ENCODE measurements at places on chromosomes 7 and 10.

DNA sequence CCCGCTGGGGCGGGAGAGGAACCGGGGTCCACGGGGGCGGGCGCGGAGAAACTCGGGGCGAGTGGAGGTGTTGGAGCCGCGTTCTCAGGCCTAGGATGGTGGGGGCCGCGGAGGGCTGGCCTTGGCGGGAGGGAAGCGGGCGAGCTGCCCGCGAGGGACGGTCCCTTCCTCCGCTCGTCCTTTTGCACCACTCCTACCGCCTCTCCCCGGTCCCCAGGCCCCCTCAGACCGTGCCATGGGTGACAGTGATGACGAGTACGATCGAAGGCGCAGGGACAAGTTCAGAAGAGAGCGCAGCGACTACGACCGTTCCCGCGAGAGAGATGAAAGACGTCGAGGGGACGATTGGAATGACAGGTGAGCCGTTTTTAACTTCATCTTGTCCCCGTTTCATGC lies 451 bp downstream of the SRRT start:
- no peak for DNase-seq

DNA sequence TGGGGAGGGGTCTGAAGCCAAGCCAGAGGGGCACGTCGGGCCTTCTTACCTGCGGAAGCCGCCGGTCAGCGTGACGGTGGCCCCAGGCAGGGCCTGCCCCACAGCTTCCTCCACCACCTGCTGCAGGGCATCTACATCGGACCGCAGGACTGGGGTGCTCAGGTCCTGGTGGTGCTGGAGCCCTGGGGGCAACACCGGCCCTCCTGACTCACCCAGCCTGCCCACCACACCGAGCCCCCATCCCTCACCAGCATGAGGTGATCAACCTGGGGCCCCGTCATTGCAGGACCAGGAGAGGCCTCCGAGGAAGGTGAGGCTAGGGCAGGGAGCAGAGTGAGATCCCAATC lies 8.0 kb downstream of the POLM start:
- DNase-seq: no peak

DNA sequence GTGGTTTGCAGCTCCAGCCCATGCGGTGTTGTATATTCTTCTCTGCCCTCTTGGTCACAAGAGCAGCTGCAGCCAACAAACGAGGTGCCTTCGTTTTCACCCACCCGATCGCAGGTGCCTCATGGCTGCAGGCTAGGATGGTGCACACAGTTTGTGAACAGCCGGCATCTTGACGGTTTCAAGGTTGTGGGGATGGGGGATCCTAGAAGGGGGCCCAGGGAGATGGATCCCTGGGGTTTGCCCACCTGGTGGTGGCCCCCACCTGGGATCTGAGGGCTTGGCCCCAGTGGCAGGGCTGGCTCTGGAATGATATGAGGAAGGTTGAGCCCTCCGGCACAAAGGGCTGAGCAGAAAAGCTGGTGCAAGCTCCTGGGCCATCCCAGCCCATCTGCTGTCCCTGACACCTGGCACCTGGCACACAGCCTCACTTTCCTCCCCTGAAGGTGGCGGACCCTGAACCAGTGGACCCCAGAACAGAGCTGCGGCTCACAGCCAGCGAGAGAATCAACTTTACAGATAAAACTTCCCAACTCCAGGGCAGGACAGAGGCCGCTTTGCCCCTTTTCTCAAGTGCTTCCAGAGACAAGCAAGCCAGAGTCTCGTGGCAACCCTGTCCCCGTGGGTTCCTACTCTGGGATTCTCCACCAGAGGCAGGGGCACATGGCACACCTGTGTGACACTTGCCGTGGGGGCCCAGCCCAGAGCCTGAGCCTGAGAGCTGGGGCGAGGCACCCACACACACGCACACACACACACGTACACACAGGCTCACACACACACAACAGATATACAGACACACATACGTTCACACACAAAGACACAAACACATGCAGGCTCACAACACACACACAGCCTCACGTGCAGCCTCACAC lies 177.3 kb upstream of the PPP2R2D start:
- DNase-seq: no peak

GRCh38 chr10:59387951-59388670 lies 25.8 kb upstream of the FAM13C start:
- DNase-seq: peak; percentile 93

GRCh38 chr7:7808156-7808555 lies 89.7 kb upstream of the RPA3 start:
- peak; percentile 81 for DNase-seq

DNA sequence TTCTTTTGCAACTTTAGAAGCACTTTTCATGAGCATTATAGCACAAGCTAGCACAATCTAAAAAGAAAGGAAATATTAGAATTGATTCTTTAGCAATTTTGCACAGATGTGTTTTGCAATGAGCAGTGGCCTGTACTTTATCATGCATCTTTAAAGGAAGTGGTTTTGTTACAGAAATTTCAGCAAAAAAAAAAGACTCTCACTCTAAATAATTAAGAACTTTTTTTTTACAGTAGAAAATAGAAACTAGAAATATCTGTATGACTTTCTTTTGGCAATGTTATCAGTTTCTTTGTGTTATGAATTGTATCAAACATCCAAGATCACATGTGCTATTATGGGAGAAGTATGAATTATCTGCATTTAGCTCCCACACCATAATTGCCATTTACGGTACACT lies 195.7 kb upstream of the KLF6 start:
- DNase-seq: no peak

DNA sequence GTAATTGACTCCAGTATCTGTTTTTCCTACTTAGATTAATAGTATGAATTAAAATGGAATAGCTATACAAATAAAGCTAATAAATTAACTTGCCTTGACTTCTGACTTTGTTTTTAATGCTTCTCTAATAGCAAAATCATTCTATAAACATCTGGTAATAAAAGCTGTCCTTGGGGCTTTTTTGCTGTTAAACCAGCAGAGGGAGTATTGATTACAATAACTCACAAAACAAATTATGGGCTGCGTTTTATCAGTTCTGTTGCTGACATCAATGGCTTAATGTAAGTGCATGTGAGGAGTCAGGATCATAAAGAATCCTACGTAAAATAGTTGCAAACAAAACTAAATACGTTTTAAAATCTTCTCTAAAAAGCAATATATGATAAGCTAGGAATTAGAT lies 667.8 kb downstream of the PCDH15 start:
- DNase-seq: peak; percentile 1

- DNase-seq: no peak
Measured at GRCh38 chr7:11194492-11194891, 220.8 kb downstream of the PHF14 start.

DNA sequence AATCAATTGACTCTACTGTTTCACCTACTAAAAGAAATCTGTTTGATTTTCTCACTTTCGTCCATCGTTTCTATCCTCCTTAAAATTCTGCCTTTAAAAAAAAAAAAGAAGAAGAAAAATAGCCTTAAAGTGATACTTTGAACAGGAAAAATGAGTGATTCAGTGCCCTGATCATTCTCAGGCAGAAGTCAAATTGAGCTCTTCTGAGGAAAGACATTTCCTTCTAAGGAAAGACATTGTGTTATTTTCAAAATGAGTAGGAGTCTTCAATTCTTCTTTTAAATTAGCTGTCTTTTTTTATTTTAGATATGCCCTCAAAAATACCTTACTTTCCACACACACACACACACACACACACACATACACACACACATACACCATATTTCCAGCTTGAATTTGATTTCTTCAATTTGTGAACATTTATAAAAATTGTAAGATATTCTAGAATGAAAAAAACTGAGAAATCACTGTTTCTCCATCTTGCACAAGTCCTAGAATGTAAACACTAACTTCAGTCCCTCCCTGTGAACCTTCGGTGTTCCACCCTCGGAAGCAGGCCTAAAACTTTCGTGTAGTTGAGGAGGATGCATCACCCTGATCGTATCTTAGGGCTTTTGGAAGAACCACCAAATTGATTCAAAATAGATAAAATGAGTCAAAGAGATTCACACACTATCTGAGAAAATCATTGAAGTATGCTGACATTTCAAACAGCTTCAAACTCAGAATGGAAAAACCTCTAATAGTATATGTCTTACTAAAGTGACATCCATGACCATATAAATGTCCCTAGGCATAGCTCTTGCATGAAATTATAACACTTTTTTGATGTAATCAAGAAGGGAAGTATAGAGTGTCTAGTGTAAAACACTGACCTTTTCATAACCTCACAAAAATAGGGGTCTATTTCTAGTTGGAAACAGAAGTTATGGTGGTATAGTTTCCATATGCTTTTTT lies 270.8 kb downstream of the GATA3 start:
- DNase-seq: no peak

GRCh38 chr7:26198133-26198780 lies 2.3 kb downstream of the HNRNPA2B1 start:
- DNase-seq: no peak

DNA sequence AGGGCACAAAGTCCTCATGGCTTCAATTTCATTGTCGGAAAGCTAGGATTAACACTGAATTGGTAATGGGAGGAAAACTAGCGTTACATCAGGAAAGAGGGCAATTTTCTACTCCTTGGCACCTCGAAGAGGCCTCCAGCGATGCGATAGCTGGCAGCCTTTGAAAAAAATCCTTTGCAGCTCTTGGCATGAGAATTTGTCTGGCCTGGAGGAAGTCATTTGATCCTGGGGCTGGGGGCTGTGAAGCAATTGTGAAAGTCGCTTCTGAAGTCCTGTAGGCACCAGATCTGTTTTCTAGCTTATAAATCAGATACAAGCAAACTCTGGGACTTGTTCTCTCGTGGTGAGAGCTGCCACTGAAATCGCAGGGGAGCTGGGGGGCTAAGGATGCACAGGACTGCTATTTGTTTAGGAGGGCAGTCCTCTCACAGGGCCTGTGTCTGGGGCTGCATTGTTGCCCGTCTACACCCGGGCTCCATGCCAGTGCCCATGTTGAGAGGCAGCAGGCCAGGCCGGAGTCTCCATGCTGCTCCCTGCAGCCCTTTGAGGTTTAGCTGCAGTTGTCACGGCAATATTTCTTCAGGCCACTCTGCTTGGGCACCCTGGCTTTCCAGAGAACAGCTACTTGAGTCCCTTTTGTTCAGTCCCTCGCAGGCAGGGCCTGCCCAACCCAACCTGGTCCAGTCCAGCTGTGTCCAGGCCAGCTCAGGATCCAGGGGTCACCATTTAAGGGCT lies 206.8 kb upstream of the LYZL1 start:
- no peak for DNase-seq

DNA sequence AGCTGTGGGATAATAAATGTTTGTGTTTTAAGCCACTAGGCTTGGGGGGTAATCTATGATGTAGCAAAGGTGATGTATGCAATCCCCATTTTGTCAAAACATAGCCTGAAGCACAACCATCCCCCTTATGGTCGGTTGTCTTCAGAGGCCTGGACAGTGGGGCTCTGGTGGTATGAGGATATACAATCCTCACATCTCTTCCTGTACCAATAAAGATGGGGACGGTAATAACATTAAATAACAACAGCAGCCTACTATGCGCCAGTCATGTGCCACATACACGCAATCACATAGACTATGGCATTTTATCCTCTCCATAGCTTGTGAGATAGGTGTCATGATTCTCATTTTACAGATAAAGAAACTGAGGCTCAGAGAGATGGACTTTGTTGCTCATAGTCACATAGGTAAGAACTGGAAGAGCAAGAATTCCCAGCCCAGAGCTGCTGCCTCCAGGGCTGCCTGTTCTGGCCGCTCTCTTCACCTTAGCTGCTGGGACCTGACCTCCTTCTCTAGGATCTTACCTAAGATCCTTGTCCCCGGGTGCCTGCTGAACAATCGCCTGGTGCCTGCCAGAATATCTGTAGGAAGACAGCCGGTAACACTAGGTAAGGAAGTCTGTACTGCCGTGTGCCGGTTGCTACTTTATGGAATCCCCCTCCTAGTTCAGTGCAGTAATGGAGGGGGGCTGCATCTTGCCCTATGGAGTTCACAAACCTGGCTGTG lies 108.6 kb downstream of the ARHGAP22 start:
- no peak for DNase-seq

DNA sequence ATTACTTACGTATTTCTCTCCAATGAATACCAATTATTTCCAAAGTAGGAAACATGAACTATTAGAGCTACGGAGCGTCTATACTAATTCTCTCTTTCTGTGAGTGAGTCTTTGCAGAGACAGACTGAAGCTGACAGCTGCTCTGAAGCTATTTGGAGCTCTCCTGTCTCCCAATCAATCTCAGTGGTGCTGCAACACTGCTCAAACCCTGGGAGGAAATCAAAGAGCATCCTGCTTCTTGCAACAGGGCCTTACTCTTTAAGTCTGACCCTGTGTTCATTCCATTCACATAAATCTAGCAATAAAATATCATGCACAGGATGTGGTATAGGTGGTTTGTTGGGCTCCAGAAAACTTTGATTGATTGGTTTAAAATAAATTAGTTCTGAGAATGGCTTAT lies 685.7 kb upstream of the IGFBP3 start:
- DNase-seq: no peak

DNA sequence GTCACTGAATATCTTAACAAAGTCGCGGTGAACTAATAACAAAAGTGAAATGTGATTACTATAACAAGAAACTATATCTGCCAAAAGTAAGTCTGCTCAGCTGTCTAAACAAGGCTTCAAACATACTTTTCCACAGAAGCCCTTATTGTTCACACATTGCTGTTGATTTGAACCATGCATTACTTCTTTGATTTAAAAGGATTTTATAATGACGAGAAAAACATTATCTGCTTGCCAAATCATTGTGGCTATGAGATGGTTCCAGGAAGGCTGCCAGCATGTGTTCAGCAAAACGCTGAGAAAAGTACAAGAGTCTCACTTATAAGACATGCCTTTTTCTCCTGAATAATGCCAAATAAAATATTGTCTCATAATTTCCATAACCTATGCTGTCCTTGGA lies 24.4 kb downstream of the RNF133 start:
- no peak for DNase-seq

GRCh38 chr10:100986952-100987684 lies at the start of the genes MRPL43 and TWNK:
Gene MRPL43 (minus strand): TSS chr10:100987497. CDS start chr10:100987443, 54 bp downstream.
Gene TWNK (plus strand): TSS chr10:100987543. CDS start chr10:100988211, 668 bp downstream.
- DNase-seq: peak; percentile 81

DNA sequence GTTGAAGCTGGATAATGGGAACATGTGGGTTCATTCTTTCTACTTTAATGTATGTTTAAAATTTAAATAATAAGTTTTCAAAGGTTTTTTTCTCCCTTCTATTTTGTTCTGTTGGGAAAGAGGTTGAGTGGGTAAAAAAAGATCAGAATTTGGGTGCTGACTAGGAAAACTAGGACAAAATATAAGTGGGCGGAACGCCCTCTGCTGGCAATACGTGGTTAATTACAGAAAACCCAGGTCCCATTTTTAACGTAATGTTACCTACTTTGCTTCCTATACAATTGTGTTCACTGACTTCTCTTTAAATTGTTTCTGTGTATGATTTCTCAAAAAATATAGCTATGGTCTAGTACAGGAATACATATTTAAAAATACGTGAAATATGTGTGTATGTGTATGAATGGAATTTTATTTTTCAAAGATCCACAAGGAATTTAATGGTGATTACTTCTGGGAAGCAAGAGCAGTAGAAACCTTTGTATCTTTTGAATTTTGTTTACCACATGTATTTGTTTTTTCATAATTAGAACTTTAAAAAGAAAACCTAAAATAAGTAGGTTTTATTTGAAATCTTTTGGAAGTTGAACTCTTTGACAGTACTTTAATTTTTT lies 8.7 kb downstream of the ECD start:
- DNase-seq: peak; percentile 67

DNA sequence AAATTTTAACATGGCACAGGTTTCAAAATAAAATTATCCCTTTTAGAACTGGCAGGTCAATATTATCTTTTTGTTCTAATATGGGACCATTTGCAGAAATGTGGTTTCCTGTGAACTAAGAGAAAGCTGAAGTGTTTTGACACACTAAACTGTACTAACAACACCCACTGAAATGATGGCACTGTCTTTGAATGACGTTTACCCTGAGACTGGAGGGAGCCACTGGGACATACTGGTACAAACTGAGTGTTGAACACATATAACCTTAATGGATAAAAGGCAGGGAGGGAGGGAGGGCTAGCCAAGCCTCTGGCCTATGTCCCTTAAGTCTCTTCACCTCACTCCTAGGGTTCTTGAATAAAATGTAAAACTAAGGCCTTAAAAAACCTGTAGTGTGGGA lies 95.9 kb downstream of the PDE1C start:
- DNase-seq: no peak
